ENCODE measurements at places on chromosomes 7 and 10.

DNA sequence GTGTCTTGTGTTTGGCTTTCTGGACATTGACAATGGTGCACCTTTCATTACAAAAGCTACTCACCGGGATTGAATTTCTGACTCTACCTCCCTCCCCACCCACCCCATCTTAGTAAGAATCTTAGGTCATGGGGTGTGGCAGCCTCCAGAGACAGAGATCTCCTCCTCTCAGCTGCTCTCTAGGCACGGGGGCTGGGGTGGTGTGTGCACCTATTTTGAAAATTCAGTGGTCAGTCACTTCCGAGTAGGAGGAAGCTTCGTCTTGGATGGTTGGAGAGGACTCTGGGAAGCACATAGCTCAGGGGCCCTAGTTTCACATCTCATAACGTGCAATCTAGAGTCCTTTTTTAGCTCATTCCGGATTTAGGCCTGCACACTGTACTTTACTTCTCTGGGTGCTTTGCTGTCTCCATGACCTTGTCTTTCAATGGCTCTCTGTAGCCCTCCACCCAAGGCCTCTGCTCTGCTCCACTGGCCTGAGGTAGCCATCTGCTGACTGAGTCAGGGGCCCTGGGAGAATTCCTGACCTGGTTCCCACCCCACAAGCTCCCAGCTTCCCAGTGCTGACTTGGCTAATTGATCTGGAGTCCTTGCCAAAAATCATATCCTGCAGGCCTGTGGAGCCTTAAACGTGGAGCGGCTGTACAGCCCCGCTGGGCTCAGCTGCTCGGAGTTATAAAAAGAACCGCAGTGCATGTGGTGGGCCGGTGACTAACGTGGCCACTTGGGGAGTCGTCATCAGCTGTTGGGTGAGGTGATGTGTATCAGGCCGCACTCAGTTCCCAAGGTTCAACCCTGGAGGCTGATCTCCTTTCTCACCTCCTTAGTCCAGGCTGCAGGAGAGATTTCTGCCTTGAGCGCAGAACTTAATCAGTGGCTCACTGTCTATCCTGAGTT lies 19.3 kb upstream of the ADAMTS14 start:
- no peak for DNase-seq

DNA sequence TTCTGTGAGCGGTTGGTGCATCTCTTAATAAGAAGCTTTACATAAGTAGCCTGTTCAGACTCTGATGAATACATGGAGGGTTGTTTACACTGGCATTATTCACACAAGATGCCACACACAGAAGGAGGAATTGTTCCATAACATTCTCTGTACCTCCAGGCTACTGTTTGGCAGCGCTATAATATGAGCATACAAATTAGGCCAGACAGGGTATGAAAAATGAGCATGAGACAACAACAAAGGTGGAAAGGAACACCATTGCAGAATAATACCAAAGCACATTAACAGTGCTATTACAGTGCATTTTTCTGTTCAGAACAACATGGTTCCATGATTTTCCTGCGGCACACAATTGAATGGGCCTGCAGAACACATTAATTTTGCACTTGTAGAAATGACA lies 417.2 kb upstream of the C7orf33 start:
- DNase-seq: peak; percentile 95

GRCh38 chr7:86926732-86927131 lies 132.7 kb downstream of the ELAPOR2 start:
- DNase-seq: peak; percentile 29

GRCh38 chr10:34955391-34955790 lies 134.8 kb downstream of the CUL2 start:
- DNase-seq: no peak

DNA sequence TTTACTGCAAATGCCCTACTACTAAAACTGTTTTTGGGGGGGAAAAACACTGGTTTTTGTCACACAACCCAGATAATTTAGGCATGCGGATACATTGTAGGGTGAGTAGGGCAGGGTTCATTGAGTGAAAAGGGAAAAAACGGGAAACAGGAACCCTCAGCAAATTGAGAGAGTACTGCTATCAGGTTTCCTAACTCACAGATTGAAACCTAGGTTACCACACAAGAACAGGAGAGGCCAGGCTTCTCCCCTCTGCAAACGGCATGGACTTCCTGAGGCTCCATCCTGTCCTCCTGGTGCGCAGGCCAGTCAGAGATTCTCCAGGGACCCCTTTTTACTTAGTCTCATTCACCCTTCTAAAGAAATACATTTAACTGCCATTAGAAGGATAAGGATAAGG lies 30.6 kb downstream of the AVL9 start:
- DNase-seq: no peak

DNA sequence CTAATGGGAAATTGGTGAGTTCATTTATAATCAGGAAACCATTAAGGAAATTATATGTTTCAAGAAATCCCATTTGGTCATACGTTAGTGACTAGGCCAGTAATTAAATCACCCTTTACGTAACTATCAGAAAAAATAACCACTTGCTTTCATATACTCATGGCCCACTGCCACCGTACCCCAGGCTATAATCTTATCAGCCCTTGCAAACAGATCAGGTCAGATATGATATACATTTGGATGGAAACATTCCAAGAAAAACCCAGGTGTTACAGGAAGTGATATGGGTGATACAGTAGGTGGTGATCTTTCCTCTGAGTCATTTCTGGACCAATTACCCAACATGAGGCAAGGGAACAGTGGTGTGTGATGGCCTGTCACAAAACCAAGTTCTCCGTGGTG lies 481.0 kb upstream of the SEMA3A start:
- no peak for DNase-seq

GRCh38 chr7:122750389-122750788 lies 47.7 kb upstream of the RNF148 start:
- no peak for DNase-seq

DNA sequence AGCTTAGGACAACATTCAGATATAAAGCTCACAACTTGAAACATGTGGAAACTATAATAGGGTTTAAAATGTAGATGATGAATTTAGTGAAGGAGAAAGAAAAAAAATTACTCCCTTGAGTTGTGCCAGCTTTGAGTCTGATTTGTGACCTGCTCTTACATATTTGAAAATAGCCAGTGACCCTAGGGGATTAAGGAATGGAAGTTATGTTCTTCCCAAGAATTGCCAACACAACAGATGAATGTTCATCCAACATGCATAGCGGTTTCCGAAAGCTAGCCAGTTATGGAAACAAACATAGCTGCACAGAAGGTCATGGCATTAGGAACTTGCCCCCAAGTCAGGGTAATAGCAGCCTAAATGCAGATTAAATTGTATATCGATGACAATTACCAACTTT lies 10.8 kb downstream of the TMEM196 start:
- DNase-seq: no peak

DNA sequence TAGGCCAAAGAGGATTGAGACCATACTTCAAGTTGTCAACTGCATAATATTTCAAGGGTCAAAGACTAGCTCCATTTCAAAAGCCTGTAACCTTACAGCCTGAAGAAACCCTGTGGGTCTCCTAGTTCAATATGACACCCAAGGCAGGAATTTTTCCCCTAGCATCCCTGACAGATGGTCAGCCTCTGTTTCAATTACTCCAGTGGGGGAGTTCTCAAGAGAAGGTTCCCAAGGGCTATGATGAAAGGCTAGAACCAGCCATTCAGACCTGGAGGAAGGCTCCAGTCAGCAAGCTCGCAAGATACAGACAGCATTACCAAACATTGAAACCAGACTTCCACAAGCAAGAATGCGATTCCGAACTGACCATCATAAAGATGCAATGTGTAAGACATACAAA lies 1.6 kb downstream of the HTR7 start:
- no peak for DNase-seq

DNA sequence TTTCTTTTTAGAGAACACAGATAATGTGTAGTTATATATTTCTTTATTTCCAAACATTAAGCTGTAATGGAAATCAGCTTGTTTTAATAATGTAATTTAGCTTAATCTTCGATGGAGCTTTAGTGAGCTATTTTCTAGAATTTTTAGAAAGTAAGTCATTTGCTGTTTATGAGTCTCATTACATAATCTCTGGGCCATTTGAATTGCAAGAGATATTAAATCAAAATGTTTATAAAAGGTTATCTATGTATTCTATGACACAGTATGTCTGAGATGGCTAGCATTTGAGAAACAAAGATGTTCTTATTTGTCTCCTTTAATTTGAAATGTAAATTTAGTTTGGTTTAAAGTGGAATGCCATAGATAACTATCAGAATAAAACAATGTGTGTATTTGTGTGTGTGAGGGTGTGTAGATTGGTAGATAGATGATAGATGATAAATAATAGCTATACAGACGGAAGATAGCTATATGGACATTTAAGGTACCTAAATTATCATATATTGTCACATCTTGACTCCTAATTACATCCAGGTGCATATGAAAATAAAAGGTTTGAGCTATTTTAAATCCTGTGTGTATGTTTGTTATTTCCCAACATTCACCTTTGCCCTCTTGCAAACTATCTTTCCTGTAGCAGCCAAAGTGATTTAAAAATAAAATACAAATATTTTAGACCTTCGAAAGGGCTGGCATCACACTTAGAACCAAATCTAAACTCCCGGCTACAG lies 478.0 kb upstream of the KLF6 start:
- DNase-seq: peak; percentile 27

DNA sequence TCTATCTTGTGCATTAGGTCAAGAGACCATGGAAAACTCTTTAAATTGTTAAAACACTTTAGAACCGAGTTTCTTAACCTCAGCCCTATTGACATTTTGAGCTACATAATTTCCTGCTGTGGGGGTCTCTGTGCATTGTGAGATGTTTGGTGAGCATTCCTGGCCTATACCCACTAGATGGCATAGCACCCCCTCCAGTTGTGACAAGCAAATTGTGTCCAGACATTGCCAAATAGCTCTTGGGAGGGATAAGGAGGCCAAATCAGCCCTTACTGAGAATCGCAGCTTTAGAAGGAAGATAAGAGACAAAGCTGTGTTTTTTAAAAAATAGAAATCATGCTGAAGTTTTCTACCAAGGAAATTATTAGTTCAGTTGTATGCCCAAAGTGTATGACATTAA lies 1158.5 kb upstream of the C7orf33 start:
- no peak for DNase-seq

DNA sequence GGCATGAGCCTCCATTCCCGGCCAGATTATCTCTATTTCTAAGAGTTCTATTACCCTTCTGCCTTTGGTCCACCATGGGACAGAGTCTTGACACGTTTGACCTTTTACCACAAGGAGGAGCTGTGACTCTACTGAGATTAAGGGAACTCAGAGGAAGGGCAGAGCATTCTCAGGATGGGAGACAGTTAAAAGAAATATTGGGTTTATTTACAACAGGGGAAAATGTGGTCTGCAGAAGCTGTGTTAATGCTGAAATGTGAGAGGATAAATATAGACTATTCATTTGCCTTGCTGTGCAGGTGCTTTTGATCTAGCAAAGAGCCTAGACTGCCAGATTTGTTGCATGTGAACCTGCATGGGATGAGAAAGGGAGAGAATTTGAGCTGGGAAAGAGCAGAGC lies 45.8 kb upstream of the PRSS58 start:
- DNase-seq: peak; percentile 59

GRCh38 chr7:29892231-29892630 lies 85.9 kb downstream of the WIPF3 start:
- DNase-seq: peak; percentile 23

- DNase-seq: no peak
These were observed 5.0 kb upstream of the LUC7L2 start for GRCh38 chr7:139354729-139355128.

DNA sequence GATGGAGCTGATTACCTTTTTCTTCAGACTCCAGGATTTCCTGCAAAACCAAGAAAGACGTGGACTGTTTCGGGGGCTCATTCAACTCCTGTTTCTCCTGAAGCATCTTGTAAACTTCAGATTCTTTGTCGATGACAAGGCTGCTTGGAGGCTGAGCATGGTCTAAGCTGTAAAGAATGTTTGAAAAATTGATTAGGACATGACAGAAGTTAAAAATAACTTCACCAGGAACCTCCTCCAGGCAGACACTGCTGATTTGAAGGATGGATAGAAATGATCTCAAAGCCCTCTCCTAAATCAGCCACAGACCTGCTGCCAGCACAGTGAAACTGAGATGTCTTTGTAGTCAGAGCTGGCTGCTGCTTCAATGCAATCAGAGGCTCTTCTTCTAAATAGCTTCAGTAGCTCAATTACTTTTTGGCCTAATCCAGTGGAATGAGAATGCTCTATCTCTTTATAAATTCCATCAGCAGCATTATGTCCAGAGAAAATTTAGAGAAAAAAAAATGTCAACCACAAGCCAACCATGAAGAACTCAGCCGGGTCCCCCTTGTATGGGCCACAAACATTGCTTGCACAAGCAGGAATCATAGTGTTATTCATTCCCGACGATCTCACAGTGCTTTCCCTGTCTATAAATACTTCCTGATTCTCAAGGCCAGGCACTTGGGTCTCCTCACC lies 43.5 kb downstream of the PDLIM1 start:
- DNase-seq: no peak

GRCh38 chr10:28559618-28560017 lies 26.7 kb downstream of the WAC start:
- no peak for DNase-seq

DNA sequence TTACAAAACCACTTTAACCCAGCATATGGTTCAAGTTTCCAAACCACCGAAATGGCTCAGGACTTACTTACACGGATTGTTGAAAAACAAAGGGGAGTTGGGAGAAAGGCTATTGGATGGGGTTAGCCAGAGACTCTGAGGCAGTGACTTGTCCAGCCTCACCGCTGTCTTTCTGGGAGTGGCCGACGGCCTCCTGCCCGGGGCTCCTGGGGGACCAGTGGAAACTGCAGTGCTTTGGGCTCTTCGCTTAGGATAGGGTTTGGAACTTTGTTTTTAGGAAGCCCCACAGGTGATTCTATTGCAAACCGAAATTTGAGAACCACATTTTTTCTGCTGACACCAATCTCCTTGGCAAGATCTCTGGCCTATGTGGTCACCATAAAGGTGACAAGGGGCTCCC lies 38.1 kb upstream of the R3HCC1L start:
- no peak for DNase-seq

- DNase-seq: no peak
These were observed 11.5 kb downstream of the SGPL1 start for GRCh38 chr10:70827086-70827757.

DNA sequence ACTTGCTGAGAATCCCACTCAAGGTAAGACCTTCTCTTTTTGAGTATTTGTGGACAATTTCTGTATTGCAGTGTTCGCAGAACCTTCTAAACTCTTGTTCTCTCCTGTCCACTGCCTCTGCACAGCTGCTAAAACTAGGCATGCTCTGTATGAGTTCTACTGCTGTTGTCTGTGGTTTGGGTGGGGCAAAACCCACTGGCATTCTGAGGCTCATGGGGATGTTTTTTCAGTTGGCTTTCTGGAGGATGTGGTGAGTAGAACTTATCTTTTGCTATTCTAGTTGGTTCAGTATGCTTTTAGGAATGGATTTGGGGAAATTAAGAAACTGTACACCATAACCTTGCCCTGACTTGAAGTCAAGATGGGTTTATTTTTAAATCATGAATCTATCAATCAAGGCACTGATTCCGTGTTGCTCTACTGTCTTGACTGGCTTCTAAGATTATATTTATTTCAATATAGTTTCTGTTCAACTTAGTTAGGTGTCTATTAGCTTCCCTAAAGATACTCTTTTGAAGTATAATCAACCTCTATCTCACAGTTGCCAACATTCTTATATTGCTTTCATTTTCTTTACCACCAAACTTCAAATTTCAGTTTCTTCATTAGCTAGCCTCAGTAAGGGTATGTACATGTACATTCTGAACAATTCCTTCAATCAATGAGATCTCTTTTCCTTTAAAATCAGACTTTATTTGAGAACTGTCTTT lies 25.0 kb upstream of the C1GALT1 start:
- DNase-seq: no peak
